ENCODE measurements at places on chromosomes 3 and 15.
A peak's percentile ranks its signal among the peaks of the same experiment; 100 is the strongest.

DNA sequence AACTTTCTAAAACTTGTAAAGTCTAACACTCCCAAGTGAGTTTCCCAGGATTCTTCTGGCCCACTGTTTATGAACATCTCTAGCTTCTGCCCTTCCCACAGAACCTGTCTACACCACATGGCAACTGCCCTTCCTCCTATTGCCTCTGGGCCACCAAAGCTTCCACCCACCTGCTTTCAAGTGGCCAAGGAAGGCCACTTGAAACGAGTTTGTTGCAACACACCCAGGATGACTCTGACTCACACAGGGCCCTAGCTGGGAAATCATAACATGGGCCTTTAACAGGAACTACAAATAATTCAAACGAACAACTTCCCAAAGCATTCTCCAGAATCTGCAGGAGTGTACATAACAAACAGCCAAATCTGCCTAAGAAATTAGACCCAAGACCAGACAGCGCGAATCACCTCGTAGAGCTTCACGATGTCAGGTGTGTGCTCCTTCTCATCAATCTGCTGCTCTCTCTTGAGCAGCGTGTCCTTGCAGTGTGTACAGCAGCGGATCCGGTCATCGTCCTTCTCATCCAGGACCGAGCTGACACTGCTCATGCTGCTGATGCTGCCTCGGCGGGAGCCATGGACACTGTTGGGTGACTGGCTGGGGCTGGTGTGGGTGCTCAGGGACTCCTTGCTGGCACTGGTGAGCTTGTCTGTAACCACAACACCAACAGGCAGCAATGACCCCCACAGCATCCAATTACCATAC is 16.8 kb downstream of the RBSN start:
- DNase-seq = peak; percentile 53

DNA sequence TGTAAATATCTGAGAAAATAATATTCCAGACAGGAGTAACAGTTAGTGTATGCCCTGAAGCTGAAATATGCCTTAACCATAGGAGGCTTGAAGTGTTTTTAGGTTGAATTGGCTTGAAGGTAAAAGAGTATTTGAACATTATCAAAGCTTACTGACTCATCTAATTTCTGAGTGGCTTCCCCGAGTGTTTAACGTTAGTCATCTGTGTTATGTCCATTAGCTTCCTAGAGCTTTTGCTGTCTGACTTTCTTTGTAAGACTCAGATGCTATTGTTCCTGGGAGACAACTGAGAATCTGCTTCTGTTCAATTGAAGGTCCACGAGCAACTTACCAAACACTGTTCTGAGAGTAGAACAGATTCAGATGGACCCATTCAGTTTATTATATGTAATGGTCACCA is 656.8 kb upstream of the NECTIN3 start:
- DNase-seq = no peak

DNA sequence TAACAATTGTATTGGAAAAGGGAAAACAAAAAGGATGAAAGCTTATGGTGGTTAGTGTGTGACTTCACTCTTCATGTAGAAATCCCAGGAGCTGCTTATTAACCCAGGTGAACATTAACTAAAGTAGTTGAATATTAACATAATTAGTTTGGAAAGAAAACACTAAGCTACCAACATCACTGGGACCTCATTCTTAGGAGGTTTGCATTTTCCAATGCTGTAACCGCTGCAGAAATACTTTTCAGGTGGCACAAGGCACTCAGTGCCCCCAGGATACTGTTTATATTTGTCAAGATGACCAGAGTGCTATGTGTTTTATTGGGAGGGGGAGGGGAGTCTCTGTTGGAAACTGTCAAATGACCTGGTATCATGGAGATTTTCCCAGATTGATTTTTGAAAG is 25.9 kb upstream of the VILL start:
- DNase-seq = no peak

- no peak for DNase-seq
Measured at GRCh38 chr3:10273702-10274305, 18.9 kb downstream of the GHRL start.
